ENCODE measurements at places on chromosomes 6 and 20. TPM values are rescaled to one million over a fixed set of nuclear protein-coding genes. Genes with fewer than 3 reads are reported as not detected.
A peak's percentile ranks its signal among the peaks of the same experiment; 100 is the strongest.

GRCh38 chr20:36573103-36573797 lies at the start of gene TGIF2:
TGIF2 (plus strand) TSS chr20:36573597; CDS start chr20:36578775, 5,178 bp downstream.
- DNase-seq, result peak; percentile 78

- DNase-seq, result no peak
Observed at GRCh38 chr6:156955494-156956183, 178.5 kb downstream of the ARID1B start.

- DNase-seq, result no peak
Observed at GRCh38 chr20:10508060-10508459, 73.0 kb downstream of the SLX4IP start.

GRCh38 chr6:147035886-147036285 lies 168.3 kb upstream of the STXBP5 start:
- DNase-seq, result no peak

DNA sequence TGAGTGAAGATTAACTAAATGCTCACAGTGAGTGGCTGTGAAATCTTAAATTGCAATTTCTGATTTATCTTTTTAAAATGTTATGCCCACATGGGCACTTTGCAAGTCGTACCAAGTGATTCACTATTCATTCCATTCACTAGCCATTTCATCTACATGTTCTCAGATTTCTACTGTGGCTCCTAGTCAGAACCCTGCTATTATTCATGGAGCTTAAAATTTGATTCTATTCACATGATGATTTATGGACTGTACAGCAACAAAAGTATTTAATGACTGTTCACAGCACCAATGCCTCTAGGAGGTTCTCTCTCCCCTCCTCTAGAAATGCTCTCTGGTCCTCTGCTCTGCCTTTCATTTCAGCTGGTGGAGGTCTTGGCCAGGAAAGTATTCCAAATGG lies 133.5 kb upstream of the MAP3K7 start:
- DNase-seq, result no peak

DNA sequence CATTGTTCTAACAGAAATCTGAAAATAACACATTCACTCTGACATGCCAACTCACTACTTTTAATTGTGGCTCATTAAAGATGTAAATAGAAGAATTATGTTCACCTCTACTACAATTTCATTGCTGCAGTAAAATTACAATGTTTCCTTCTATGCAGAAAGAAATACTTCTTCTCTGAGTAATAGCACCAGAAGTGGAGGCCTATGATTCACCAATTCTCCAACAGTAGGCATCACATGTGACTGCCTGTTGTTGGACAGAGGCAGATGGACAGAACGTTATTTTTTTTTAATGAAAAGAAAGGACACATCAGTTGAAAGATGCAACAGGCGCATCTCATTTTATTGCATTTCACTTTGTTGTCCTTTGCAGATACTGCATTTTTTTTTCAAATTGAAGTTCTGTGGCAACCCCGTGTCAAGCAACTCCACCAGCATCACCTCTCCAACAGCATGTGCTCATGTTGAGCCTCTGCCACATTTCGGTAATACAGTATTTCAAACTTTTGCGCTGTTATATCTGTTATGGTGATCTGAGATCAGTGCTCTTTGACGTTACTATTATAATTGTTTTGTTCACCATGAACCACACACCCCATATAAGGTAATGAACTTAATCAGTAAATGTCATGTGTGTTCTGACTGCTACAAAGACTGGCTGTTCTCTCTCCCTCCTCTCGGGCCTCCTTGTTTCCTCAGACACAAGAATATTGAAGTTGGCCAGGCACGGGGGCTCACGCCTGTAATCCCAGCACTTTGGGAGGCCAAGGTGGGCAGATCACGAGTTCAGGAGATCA lies 121.4 kb downstream of the ATXN1 start:
- DNase-seq, result no peak

- DNase-seq, result no peak
Observed at GRCh38 chr6:106670236-106670635, 40.9 kb downstream of the QRSL1 start.

- no peak for DNase-seq
Observed at GRCh38 chr6:11025130-11025529, 19.0 kb downstream of the ELOVL2 start.

DNA sequence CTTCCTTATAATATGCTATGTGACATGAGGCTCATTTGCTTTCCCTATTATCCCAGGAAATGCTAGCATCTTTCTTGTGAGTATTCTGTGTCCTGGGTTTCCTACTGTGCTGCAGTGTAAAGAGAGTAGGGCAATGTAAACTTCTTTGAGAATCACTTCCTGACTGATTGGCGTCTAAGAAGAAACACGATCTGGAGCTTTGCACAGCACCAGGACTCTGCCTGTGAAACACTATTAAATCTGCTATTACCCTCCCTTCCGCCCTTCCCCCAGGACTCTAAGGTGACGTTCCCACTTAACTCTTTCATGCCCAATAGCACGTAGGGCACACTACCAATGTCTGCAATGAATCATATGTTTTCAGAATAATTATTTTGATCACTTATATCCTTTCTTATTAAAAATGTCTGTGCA lies 607.3 kb upstream of the CITED2 start:
- DNase-seq, result no peak

DNA sequence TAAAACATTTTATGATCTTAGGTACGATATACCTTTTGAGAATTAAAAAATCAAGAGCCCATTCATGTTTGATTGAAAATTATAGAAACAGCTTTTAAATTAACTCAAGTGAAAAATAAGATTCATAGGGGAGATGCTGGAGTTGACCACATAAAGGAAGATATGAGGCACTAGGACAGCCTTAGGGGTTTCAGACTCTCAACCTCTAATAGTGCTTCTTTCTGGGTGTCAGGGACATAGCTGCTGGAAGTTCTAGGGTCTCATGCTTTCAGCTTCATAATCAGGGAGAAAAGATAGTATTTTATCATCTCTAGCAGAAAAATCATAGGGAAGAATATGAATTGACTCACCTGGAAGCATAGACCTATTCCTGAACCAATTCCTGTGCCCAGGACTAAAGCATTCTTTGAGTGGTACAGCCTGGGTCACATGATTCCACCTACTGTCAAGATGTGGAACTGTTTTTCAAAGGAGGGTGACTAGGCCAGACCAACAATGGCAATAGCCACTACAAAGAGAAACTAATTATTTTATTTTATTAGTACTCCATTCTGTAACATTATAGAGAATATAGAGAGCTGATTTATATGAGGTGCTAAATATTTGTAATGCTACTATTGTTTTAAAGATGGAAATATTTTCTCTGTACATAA lies 27.8 kb upstream of the CENPW start:
- DNase-seq, result no peak

DNA sequence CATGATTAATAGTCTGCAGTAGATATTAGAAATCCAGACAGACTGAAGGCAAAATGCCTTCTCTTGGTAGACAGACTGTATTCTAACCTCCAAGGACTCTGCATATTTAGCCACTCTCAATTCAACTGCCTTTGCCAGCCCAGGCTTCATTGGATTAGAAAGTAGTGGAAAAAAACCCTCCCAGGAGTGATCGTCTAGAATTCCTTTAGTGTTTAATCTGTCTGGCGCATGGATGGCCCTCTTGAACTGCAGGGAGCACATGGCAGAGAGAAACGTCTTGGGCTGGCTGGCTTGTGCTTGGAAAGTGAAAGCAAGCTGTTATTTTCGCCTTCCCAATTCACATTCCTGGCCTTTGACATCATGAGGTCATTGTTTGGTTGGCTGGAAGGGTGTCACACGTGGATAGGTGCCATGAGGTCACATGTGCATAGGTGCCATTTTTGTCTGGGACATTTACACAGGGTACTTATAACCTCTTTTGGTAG lies 30.9 kb upstream of the NEDD9 start:
- peak; percentile 20 for DNase-seq

- DNase-seq, result peak; percentile 78
Observed at GRCh38 chr6:85594197-85594930, 706 bp upstream of the SNX14 start.

GRCh38 chr6:96626759-96627364 lies 63.9 kb downstream of the FHL5 start:
- DNase-seq, result peak; percentile 37

DNA sequence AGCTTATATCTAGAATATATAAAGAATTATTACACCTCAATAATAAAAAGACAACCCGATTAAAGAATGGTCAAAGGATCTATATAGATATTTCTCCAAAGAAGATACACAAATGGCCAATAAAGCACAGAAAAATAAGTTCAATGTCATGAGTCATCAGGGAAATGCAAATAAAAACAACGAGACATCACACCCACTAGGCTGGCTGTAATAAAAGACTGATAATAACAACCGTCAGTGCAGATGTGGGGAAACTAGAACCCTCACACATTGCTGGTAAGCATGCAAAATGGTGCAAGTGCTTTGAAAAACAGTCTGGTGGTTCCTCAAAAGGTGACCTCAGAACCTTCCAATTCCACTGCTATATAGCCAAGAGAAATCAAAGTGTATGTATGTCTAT lies 33.0 kb downstream of the TBX18 start:
- DNase-seq, result no peak

DNA sequence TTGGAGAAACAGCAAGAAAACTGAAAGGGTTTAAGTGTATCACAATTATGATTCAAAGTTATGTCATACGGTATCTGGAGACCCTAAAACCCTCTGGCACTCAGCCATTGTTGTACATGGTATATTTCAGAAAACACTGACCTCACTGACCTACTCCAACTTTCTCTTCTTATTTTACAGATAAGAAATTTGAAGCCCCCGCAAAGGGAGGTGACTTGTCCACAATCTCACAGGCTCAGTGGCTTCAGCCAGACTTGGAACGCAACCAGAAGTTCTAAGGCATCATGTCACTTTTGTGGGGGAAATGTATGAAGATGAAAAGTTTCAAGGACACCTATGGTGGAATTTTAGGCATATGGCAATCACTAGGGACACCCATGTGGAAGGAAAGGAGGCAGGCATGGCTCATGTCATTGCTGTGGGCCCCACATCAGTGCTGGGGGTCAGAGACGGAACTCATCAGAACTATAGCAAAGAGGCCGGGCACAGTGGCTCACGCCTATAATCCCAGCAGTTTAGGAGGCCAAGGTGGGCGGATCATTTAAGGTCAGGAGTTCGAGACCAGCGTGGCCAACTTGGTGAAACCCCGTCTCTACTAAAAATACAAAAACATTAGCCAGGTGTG lies 5.2 kb upstream of the TRIB3 start:
- no peak for DNase-seq

CLPSL1 gene
- not detected for total RNA-seq

SLA2 gene
- total RNA-seq, result 90.3 TPM

WFDC2 gene
- total RNA-seq, result not detected

MMP24 gene
- total RNA-seq, result 0.16 TPM

TP53TG5 gene
- total RNA-seq, result not detected

All from natural killer cell (primary cell).